ENCODE measurements at places on chromosomes 7 and 10.

DNA sequence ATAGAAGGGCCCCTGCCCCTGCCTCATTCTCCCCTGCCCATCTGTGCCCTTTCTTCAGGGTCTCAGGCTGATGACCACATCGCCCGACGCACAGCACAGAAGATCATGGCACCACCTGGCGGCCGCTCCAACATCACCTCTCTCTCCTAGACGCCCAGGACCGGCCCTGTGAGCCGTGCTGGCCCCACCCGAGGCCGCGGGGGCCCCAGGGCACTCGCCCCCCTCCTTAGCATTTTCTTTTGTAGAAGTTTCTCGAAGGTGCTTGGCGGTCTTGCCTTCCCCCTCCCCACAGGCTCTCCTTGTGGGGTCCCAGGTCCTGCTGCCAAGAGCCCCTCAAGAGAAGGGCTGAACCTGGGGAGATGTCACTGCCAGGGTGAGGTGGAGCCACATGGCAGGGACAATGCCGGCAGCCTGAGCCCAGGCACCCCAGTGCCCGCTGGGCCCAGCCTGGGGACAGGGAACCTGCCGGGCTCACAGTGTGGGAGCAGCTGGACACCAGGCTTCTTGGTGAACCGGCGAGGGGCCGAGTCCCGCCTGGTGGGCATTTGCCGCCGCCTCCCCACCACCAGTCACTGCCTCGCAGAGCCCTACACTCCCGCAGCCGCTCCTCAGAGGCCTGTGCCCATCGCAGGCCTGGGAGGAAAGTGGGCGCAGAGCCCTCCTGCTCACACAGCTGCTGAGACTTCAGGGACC is 18.2 kb downstream of the DPYSL4 start:
- DNase-seq, result no peak

GRCh38 chr10:86225103-86225782 is 141.4 kb downstream of the GRID1 start:
- DNase-seq, result no peak

DNA sequence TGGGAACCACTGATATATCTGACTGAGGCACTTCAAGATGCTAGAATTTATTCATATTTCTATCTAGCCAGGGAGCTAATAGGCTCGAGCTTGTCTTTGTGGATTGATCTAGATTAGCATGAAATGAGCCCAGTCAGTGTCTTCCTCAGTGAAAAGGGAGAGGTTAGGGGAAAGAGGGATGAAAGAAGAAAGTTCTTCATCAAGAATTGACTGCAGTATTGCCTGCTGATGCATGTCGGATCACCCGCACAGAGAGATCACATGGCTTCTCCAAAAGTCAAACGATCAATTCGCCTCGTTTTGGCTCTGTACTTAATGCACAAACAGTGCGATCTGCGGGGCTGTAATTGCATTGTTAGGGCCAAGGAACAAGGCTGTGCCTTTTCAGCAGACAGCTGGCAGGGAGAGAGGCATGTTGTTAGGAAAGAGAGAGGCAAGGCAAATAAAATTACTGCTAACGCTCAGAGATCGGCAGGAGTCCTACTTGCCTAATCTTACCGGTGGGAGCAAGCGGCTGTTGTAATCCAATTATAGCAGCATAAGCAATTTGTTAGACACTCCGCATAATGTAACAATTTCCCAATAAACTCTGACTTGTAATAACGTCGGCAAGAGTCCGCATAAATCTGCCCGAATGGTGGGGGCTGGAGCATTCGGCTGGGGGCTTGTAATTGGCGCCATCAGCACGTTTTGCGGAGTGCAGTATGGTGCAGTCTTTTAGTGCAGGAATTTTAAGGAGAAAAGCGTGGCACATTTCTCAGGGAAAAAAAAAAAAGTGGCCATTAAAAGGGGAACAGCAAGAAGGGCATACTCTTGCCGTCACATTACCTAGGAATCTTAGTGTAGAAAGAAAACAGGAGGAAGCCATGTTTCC is 102.1 kb downstream of the POLL start:
- DNase-seq, result no peak

DNA sequence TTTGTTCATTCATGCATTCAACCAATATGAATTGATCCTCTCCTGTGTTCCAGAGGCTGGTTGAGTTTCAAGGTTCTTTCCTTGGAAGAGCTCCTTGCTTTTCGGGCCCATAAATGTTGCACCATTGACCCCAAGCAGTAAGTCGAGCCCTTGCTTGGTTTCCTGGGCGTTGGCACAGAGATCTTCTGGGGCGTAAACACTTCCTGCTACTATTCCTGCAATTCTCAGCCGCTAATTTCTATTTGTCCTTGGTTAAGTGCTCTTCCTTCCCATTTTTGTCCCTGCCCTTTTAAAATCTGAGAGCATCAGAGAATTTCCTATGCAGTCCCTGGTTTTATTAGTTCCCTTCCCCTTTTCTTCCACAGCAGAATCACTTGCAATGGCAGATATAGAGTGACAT is 44.1 kb upstream of the ADRB1 start:
- no peak for DNase-seq

GRCh38 chr7:42794673-42795072 is 117.2 kb downstream of the C7orf25 start:
- DNase-seq, result no peak

DNA sequence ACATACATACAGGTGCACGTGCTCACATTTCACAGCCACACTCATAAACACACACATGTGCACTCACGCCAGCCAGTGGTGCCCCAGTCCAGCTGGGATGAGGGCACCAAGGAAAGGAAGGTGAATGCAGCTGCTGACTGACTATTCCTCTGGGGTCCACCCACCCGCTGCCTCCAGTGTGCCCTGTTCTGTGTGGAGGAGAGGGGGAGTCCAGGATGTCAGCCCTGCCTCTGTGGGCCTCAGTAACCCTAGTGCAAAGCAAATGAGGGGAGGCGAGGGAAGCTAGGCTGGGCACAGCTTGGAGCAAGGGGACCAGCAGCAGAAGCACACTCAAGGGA is 57.6 kb downstream of the YKT6 start:
- no peak for DNase-seq

- no peak for DNase-seq
Measured at GRCh38 chr7:25084821-25085220, 40.2 kb downstream of the CYCS start.

GRCh38 chr7:40544221-40544723 is 409.5 kb downstream of the SUGCT start:
- DNase-seq, result no peak

GRCh38 chr10:125048094-125048864 is 106.4 kb downstream of the ZRANB1 start:
- DNase-seq, result peak; percentile 48

GRCh38 chr7:39158367-39158766 is 180.7 kb downstream of the POU6F2 start:
- no peak for DNase-seq

- no peak for DNase-seq
Measured at GRCh38 chr7:30934225-30934624, 22.6 kb downstream of the AQP1 start.
